ENCODE measurements at places on chromosomes 5 and 9. TPM values are rescaled to one million over a fixed set of nuclear protein-coding genes. Genes with fewer than 3 reads are reported as not detected.

DNA sequence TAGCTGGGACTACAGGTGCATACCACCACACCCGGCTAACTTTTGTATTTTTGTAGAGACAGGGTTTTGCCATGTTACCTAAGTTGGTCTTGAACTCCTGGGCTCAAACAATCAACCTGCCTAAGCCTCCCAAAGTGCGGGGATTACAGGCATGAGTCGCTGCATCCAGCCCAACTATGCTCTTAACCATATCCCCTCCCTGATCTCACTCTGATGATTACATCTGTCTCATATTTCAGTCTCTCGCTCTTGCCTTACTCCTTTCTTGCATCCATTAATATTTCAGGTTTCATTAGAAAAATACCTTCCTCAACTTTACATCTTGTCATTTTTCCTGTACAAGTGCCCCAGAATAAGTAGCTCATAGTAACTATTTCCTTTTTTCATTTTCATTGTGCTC is 61.0 kb upstream of the BASP1 start:
- DNase-seq = no peak

DNA sequence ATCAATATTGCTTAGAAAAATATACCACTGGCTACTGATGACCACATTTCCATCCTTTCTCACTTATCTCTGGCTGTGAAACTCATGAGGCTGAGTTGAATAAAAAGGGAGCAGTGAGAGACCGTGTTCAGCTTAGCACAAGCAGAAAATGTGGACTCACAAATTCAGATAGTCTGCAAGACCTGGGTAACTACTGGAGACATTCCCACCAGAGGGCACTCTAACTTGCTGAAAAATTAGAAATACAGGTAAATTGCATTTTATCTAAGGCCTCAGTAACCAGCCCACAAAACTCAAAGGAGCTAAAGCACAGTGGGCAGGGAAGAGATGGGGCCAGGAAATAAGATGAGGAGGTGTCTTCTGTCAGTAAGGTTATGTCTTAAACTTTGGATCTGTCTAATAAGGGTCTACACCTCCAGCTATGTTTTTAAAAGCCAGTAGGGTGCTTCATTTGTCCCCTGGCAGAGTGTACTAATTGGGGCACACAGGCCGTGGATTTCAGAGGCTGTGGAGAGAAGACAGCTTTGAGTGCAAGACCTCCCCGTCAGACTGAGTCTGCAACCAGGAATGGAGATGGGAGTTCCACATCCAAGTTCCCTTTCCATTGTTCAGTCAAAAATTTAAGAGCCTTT is 8.7 kb upstream of the NDUFB6 start:
- peak; percentile 43 for DNase-seq

- DNase-seq = peak; percentile 29
These were observed at the start of the genes BRD9 and TRIP13 for GRCh38 chr5:892394-893136. TSS of gene BRD9 (minus strand) at chr5:892801. CDS start at chr5:892657, 144 bp downstream. TSS of gene TRIP13 (plus strand) at chr5:892884. CDS start at chr5:892999, 115 bp downstream.

DNA sequence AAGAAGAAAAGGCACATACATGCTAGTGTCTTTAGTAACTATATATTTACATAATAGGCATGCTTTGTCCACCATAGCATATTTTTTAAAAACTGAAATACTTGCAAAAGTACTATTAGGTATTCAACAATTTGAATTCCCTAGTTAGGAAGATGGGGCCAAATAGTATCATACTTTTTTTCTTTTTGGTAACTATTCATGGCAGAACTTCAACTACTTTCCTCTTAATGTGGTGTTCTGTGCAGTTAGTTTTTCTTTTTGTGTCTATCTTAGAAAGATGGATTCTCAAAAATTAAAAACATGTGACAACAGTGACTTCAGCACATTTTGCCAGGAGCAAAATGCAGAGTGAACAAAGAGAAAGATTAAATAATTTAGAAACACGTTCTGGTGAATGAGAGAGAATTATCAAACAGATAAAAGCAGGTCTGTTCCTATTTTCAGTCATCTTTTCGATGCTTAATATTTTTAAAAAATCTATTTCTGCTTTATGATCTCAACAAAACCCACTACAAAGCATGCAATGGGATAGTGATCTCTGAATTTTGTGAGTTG is 341.1 kb downstream of the ARL15 start:
- DNase-seq = no peak

- DNase-seq = no peak
These were observed 1129.2 kb upstream of the ACO1 start for GRCh38 chr9:31255211-31255610.

The PKD2L2 gene
- not detected for total RNA-seq

The PCDHA13 gene
- not detected for total RNA-seq

The MIGA2 gene
- total RNA-seq = 22.7 TPM

The TMOD1 gene
- total RNA-seq = 0.08 TPM

Data from kidney epithelial cell (primary cell).